ENCODE measurements at places on chromosomes 16 and 17.

DNA sequence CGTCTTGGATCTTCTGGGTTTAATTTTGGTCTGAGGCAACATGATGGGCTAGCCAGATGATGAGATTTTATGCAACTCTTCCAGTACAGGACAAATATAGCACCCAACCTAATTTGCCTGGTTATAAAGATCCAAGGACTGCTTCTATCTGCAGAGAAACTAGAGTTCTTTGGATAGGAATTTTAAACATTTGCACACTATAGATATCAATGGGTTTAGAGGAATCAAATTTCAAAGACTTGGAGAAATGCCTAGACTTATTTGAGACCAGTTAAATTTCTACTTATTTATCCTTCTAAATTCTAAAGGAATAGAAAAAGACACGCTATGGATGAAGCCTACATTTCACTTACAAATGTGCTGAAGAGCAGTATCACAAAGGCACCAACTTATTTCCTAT, 12.6 kb downstream of the PMFBP1 start:
- DNase-seq: no peak

- DNase-seq: no peak
Observed at GRCh38 chr17:81579821-81580321, 27.7 kb upstream of the FAAP100 start.

DNA sequence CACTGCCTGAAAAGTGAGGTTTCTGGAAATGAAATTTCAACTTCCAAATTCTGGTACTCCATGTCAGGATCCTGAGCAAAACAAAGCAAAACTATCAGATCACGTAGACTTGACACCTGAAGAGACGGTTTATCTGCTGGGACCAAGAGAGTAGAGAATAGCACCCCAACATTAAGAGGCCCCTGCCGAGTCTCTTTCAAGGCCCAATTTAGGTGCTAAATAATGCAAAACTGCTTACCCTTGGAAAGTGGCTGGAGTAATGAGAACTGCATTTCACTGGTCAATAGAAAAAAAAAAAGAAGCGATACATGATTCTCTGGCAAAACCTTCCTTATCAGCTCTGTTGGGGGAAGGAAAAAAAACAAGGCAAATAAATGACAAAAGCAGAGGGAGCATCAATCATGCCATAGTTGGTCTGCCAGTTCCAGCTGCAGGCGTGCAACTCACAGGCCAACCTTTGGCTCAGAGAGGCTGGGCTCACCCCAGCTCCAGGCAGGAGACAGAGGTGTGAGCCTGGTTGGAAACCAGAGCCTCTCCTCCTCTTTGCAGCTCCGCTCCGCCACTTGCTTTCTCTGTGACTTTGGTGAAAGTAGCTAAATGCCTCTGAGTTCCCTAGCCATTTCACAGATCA, 595.2 kb downstream of the TOX3 start:
- DNase-seq: no peak

GRCh38 chr17:17609121-17609520, 17.6 kb upstream of the PEMT start:
- no peak for DNase-seq

DNA sequence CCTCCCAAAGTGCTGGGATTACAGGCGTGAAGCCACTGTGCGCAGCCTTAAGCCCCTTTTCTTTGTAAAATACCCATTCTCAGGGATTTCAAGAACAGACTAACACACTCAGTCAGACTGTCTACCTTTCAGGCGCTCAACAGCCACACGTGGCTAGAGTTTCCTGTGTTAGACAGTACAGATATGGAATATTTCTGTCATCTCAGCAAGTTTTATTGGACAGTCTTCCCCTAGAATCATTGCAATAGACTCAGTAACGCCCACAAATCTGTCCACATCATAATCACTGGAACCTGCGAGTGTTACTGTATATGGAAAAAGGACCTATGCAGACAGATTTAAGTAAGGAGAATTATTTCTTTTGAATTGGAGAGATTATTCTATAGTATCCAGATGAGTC, 160.5 kb downstream of the RBFOX1 start:
- no peak for DNase-seq

- no peak for DNase-seq
Observed at GRCh38 chr16:53752560-53752959, 48.6 kb downstream of the FTO start.

DNA sequence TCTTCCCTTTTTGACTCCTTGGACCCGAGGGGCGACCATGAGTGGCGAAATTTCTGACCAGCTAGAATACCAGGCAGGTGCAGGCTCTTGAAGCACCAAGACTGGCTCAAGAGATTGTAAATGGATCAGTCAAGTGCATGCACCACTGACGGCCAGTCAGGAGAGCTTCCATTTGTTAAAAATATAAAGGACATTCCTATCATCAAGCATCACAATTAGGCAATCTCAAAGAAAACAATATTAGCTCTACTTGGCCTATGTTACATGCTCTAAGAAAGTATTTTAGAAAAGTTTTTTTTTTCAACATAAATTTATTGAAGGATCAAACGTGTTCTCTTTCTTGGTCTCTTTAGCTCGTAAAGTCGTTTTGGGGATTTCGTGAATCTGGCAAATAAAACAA, 1.5 kb upstream of the PRKCA start:
- no peak for DNase-seq

DNA sequence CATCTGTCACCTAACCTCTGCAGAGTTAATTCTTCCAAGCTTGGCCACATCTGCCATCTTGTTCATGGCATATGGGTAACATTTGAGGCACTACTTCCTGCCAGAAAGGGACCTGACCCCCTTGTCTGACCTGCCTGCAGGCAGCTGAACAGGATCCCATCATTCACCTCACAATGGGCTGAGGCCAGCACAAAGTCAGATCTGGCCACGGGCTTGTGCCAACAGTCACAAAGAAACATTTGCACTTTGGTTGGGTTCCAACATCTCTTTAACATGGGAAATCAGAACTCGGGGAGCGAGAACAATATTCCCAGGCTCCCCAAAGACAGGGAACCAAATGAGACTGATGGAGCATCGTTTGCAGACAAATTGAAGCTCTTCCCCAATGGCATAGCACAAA, 116.1 kb downstream of the XYLT1 start:
- DNase-seq: no peak

DNA sequence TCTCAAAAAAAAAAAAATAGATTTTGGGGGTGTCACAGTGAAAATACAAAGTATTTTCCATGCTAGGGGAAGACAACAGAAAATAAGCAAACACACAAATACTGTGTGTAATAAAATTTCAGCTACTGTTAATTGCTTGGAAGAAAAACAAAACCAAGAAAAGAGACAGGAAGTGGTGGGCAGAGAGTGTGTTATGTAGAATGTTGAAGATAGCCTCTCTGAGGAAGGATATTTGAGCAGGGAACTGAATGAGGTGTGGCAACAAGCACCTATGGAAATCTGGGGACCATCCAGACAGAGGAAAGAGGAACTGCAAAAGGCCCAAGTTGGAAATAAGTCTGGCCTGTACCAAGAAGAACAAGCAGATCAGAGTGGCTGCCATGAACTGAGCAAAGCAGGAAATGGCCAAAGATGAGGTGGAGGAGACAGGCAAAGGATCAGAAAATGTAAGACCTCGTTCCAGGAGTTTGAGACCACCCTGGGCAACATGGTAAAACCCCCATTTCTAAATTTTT, 7.8 kb upstream of the USP31 start:
- no peak for DNase-seq

GRCh38 chr17:2263183-2264066, 40.2 kb downstream of the SMG6 start:
- no peak for DNase-seq

DNA sequence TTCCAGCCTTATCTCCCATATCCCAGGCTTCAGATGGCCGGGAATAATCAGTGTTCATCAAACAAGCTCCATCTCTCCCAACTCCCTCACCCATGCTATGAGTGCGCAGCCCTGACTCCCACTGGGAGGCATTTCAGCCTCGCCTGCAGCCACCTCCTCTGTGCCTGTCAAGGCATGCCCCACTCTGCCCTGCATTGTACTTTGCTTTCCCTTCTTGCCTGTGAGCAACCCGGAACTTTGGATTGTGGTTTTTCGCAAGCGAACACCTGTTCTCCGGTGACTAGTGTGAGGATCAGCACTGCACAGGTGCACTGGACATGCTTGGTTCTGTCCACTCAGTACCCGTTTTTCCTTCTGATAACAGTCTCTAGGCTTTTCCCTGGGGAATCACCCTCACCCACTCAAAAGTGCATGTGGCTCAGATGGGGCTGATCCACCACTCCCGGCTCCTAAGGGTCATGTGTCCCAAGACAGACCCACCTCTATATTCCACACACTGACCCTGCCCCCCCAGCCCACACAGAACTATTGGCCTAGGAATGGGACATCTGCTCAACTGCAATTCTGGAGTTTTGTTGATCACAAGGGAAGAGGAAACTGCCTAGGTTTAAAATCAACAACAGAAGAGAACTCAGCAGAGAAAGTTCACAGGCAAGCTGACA, 9.1 kb downstream of the CHST6 start:
- DNase-seq: no peak

GRCh38 chr16:31569360-31569717, 41.6 kb downstream of the AHSP start:
- DNase-seq: no peak

DNA sequence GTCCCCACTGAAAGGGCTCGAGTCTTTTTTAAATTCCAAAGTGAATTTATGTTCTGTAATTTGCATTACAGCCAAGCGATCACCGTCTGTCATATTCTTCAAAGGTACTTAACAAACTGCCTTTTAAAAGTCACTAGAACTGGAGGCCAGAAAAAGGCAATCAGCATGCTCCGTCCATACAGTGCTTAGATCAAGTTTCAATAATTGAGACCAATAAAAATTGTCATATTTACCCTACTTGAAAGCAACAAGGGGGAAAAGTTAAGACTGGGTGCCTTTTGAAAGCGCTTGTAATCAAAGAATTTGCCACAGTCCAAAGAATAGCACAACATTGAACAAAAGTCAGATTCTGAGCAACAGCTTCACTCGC, 9.0 kb upstream of the ZFHX3 start:
- no peak for DNase-seq

DNA sequence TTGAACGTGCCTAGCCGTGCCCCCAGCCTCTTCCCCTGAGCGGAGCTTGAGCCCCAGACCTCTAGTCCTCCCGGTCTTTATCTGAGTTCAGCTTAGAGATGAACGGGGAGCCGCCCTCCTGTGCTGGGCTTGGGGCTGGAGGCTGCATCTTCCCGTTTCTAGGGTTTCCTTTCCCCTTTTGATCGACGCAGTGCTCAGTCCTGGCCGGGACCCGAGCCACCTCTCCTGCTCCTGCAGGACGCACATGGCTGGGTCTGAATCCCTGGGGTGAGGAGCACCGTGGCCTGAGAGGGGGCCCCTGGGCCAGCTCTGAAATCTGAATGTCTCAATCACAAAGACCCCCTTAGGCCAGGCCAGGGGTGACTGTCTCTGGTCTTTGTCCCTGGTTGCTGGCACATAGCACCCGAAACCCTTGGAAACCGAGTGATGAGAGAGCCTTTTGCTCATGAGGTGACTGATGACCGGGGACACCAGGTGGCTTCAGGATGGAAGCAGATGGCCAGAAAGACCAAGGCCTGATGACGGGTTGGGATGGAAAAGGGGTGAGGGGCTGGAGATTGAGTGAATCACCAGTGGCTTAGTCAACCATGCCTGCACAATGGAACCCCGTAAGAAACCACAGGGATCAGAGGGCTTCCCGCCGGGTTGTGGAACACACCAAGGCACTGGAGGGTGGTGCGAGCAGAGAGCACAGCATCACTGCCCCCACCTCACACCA, 724 bp downstream of the GAA start:
- no peak for DNase-seq

GRCh38 chr17:80916246-80916645, 75.4 kb upstream of the CHMP6 start:
- no peak for DNase-seq

DNA sequence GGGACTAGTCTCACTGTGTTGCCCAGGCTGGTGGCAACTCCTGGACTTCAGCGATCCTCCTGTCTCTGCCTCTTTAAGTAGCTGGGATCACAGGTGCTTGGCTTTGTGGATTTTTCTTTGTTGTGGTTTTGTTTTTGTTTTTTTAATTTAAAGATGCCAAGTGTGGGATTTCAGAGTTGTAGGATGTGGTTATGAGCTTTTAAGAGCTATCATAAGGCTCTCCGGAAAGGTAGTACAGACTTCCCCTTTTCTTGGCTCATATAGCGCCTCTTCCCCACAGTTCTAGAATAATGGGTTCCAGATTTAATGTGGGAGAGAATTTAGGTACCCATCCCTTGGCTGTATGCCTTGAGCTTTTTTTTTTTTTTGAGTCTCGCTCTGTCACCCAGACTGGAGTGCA, 17.1 kb downstream of the AKAP1 start:
- DNase-seq: no peak

GRCh38 chr17:72622661-72623433, 469.6 kb downstream of the SLC39A11 start:
- no peak for DNase-seq

DNA sequence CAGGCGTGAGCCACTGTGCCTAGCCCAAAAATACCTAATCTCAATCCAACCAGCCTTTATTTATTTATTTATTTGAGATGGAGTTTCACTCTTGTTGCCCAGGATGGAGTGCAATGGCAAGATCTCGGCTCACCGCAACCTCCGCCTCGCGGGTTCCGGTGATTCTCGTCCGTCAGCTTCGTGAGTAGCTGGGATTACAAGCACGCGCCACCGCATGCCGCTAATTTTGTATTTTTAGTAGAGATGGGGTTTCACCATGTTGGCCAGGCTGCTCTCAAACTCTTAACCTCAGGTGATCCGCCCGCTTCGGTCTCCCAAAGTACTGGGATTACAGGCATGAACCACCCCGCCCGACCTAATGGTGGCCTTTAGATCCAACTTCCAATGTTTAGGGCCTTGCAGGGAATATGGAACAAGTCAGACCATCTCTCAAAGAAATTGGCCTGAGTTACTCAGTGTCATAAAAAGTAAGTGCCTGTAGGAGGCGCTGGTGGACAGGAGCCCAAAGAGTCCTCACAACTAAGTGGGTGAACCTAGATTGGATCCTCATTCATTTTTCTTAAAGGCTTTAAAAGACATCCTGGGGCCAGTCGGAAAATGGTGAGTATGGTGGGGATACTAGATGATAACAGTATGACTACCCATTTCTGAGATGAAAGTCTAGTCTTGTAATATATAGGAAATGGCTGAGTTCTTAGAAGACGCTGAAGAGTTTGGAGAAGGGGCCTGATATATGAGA, 4.6 kb downstream of the ZSCAN10 start:
- DNase-seq: no peak

GRCh38 chr16:1174477-1175357, 21.8 kb downstream of the CACNA1H start:
- DNase-seq: no peak

DNA sequence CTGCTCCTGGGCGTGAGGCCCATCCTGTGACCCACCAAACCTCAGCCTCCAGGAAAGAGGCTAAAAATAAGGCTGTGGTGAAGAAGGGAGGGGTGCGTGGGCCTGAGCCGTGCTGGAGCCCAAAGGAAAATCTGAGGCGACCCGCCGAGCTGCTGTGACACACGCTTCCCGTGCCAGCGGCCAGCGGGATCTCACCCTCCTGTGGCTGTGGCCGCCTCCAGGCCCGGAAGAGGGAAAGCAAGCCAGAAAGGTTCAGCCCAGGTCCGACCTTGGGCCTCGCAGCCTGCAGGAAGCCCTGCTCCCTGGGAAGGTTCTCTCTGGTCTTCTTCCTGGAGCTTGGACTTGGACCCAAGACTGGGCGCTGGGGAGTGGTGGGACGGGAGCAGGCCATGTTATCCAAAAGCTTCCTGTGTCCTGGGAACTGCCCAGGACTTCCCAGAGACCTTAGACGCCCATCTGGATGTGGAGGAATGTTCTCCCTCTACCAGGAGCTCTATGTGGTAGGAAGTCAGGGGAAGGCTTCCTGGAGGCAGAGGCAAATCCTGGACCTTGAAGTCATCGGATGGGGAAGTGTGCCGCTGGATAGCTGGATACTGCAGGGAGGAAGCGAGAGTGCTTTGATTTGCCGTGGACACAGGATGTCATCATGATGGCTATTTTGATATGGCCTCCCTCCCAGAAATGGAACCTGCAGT, 11.4 kb downstream of the SPNS2 start:
- no peak for DNase-seq
